ENCODE measurements at places on chromosomes 3 and 15.

GRCh38 chr3:133777807-133778568 lies 27.6 kb upstream of the SRPRB start:
- DNase-seq = no peak

- no peak for DNase-seq
Observed at GRCh38 chr3:60095516-60095915, 1045.7 kb upstream of the CFAP20DC start.

DNA sequence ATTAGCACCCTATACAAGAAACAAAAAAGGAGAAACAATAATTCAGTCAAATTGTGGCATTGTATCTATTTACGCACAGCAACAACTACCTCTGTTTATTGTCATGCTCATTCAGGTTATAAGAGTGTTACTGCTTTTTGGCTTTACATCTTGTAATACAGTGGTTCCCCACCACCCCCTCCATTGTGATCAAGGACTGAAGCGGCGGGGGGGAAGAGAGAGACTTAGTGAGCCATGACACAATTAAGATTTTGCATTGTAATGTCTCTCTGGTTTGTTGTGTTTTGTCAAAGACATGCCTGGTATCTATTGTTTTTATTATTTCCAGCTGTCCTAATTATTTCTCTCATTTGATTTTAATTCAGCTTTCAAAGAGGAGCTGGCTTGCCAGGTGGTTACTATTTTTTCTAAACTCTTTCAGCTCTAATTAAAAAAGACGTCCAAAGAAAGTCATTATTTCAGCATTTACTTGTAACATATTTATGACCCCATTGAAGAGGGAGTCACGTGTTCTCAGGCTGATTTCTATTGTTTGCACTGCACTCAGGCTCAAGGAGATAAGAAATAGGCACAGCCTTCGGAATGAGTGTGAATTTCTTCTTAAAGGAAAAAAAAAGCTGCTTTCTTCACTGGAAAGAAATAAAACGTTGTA lies 234.4 kb upstream of the TBL1XR1 start:
- no peak for DNase-seq

DNA sequence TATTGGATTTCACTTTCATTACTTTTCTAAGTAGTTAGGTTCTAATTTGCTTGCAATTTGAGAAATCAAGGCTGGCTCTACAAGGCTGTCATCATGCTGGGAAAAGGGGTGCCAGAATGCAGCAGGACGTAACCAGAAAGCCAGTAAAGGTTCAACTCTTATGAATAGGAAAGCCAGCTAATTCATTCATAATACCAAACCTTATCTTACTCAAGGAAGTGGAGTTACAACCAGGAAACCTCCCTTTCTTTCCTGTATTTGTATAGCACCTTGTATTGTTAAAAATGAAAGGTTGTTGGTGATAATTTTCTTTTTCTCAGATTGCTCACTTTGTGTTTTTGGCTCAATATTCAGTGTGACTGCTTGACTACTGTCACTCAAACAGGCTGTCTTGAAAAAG lies 109.4 kb downstream of the FILIP1L start:
- no peak for DNase-seq

DNA sequence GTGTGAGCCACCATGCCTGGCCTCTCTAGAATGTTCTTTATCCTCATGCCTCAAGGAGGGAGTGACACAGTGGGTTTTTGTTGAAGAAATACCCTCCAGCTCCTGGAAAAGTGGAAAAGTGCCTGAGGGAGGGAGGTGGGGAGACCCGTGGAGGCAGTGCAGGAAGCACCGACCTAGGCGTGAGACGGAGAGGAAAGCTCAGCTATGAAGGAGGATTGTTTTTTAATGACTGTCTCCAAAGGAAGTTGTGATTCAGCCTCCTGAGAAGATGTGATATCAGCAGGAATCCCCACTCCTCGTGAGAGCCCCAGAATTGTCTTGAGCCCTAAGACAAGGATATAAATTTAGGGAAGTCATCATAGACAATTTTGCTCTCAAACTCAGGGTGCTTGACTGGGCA lies 21.7 kb downstream of the RPLP1 start:
- DNase-seq = no peak

DNA sequence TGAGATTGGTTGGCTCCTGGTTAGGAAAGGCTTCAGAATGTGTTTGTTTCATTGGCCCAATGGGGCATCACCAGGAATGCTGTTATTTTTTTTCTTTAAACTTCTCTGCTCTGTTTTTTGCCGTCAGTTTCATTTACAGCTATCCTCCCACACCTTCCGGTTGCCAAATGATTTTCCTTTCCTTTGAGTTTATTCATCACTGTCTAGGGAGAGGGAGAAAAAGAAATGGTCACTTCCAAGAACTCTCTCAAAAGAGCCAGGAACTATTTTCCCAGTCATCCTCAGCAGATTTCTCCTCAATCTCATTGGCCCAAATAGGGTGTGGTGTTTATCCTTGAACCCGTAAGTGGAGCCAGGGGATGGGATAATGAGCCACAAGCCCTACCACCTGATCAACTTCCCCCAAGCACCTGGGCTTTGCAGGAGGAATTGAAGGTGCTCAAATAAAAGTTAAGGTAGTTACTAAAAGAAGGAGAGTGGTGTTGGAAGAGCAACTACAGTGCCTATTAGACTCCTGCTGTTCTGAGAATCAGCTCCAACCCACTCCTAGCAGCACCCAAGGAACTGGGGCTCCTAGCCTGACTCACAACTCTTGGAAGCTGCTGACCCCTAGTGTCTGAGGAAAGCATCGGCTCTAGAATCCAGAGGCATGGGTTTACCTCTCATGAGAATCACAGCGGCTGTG lies 183.8 kb upstream of the IL12A start:
- DNase-seq = peak; percentile 54

- DNase-seq = peak; percentile 94
Observed at GRCh38 chr3:48446425-48447193, at the start of gene ATRIP. TSS of gene ATRIP (plus strand) at chr3:48446737. CDS start at chr3:48446846, 109 bp downstream.

DNA sequence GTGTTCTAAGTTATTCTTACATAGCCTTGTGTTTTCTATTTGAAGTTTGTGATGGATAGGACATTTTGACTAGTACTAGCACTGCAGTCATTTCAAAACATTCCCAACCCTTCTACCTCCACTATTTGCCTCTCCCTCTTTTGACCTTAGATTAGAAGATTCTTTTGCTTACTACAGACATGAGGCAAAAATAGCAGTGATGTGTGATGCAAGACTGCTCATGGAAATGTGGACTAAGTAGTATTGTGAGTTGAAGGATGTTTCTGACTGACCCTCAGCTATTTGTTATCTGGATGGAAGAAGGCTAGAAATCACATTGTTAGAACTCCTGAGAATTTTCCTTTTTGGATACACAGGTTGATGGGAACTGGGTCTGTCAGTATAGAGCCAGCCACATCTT lies 45.9 kb downstream of the ATP2C1 start:
- DNase-seq = no peak

- DNase-seq = no peak
Observed at GRCh38 chr3:4850211-4850927, 128.9 kb upstream of the BHLHE40 start.

All from left ventricle myocardium superior (tissue), 1 donor.